ENCODE measurements at places on chromosomes 1 and 21.

DNA sequence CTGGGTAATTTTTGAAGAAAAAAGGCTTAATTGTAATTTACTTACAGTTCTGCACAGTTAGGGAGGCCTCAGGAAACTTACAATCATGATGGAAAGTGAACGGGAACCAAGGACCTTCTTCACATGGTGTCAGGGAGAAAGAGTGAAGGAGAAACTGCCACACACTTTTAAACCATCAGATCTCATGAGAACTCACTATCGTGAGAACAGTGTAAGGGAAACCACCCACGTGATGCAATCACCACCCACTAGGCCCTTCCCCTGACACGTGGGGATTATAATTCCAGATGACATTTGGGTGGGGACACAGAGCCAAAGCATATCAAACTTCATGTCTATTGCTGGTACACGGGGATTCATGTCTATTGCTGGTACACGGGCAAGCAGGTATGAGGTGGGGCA is 5.3 kb upstream of the SFT2D2 start:
- H3K27ac ChIP-seq = no peak overlapping the region
- no peaks in the 10 kb centered on the region for H3K4me1 ChIP-seq
- no peaks in the 10 kb centered on the region for H3K36me3 ChIP-seq

GRCh38 chr1:106746448-106747085 is 309.9 kb upstream of the PRMT6 start:
- H3K4me1 ChIP-seq = no peaks in the 10 kb centered on the region
- H3K4me3 ChIP-seq = no peak overlapping the region
- H3K27ac ChIP-seq = no peak overlapping the region
- H3K27me3 ChIP-seq = no peaks in the 10 kb centered on the region

- H3K36me3 ChIP-seq = no peaks in the 10 kb centered on the region
- H3K27ac ChIP-seq = no peak overlapping the region
- H3K4me3 ChIP-seq = no peak overlapping the region
- DNase-seq = peak; percentile 64
Measured at GRCh38 chr1:206479183-206480125, 9.2 kb downstream of the IKBKE start.

DNA sequence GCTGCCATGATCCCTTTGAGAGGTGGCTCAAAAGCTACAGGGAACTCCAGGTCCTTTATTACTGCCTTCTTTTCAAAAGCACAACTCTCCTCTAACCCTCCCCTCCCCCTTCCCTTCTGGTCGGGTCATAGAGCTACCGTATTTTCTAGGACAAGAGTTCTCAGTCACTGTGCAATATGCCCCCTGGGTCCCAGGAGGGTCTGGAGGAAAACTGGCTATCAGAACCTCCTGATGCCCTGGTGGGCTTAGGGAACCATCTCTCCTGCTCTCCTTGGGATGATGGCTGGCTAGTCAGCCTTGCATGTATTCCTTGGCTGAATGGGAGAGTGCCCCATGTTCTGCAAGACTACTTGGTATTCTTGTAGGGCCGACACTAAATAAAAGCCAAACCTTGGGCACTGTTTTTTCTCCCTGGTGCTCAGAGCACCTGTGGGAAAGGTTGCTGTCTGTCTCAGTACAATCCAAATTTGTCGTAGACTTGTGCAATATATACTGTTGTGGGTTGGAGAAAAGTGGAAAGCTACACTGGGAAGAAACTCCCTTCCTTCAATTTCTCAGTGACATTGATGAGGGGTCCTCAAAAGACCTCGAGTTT is 3.1 kb downstream of the BTG2 start:
- DNase-seq = no peak
- H3K4me3 ChIP-seq = peak overlapping the region; percentile 98
- peak overlapping the region; percentile 100 for H3K27ac ChIP-seq
- H3K36me3 ChIP-seq = peaks cover 34% of the 10 kb centered on the region
- no peaks in the 10 kb centered on the region for H3K27me3 ChIP-seq

DNA sequence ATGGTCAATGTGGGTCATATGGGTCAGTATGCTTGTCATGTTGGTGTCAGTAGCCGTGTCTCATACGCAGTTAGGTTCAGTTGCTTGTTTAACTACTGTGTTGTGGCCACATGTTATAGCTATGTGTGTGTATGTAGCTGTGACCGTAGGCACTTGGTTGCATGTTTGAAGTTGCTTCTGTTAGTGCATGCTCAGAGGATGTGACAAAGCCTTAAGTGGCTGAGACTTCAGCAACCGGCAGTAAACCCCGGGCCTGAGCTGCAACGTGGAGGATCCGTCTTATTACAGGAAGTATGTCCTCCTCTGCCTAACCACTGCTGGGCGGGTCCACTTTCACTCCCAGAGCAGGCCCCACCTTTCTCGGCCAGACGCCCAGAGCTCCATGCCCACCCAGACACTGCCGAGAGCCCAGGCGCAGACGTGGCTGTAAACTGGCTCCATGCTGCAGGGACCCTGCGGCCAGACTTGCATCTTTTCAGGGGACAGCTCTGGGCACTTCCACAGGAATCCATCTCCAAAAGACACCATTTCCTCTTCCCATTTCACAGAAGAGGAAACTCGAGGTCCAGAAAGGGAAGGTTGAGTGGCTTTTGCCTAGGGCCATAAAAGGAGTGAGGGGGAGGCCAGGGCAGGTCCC is 2.2 kb downstream of the TCEA3 start:
- H3K4me3 ChIP-seq = no peak overlapping the region
- H3K27me3 ChIP-seq = no peaks in the 10 kb centered on the region
- H3K36me3 ChIP-seq = no peaks in the 10 kb centered on the region
- peaks cover 40% of the 10 kb centered on the region for H3K4me1 ChIP-seq

All from Peyer's patch (tissue), 4 donors.